OCI-M1 (cell line): ENCODE measurements at places on chromosomes 3 and 15.

DNA sequence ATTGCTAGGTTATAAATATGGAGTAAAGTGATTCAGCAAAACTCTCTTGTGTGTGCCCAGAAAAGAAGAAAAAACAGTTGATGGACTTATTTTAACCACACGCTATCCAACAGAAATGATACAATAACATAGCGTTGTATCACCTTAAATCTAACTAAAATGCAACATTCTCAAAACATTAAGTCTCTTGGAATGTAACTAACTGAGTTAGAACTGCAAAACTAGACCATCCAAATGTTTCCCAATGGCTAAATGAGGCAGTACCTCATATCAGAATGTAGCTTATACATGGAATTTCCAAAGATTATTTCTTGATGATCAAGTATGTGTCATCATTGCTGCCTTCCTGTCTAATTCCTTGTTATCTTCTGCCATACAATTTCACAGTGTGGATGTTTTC lies 187.9 kb downstream of the CNTN3 start:
- no peak for DNase-seq

DNA sequence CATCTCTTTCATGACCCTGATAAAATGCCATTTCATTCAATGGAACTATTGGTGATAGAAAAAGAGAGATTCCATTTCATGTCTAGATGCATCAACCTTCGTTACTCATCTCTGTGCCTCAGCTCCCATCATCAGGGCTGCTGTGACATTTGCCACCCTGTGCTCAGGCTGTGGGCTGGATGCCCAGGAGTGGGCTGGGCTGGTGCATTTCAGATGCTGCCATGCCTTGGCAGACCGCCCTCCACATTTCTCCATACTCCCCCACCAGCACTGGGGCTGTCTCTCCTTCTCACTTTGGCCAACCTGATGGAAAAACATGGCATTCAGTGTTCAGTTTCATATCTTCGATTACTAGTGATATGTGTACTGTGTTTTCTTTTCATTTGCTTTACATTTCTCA lies 59.1 kb downstream of the DNASE1L3 start:
- no peak for DNase-seq

DNA sequence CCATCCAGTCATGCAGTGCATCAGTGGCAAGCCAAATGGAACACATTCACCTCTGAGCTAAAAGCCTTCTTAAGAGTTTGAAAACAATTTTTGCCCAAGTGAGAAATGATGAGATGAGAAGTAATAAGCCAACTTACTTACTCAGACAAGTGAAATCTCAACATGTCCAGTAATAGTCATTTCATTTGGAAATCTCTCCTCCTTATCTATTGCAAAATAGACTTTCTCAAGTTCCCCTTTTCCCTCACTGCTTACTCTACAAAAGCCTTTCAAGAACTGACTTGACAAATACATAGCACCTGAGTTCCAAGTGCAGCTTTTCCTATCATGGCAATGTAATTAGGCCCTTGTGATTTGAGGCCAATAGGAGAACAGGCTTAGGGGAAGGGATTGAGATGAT lies 282.3 kb downstream of the SLC9A9 start:
- peak; percentile 81 for DNase-seq

GRCh38 chr3:10964537-10965167 lies 27.9 kb upstream of the SLC6A1 start:
- peak; percentile 70 for DNase-seq

- DNase-seq = no peak
Measured at GRCh38 chr15:99738021-99738847, 5.0 kb upstream of the LYSMD4 start.

DNA sequence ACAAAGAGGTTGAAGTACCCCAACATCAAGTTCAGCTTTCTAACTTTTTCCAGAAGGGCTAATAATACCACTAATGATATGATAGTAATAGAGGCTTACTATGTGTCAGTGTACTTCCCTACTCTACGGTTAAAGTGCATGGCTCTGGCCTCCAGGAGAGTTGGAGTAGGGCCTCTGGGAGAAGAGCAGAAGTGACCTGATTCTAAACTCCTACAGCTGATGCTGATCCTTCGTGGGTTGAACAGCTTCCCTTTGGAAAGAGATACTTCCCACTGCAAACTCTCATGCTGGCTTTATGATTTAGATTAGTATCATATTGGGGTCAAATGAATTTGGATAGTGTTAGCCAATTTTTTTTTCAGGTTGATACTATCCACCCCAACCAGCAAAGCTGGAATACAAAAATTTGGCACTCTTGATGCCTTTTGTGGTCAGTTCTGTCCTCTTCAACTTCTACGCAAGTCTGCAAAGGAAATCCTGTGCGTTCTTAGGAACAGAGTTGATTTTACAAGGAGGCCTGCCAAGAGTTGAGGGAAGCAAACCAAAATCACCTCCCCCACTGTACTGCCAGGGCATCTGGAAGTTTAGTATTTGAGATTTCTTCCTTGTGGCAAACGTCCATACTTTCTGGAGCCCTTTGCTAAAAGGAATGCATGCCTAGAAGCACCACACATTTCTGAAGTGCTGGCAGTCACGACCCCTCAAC lies 17.8 kb downstream of the TMEM212 start:
- DNase-seq = no peak

- no peak for DNase-seq
Measured at GRCh38 chr3:24843955-24844354, 349.3 kb upstream of the THRB start.

- no peak for DNase-seq
Measured at GRCh38 chr3:102136183-102136582, 286.9 kb downstream of the NFKBIZ start.

DNA sequence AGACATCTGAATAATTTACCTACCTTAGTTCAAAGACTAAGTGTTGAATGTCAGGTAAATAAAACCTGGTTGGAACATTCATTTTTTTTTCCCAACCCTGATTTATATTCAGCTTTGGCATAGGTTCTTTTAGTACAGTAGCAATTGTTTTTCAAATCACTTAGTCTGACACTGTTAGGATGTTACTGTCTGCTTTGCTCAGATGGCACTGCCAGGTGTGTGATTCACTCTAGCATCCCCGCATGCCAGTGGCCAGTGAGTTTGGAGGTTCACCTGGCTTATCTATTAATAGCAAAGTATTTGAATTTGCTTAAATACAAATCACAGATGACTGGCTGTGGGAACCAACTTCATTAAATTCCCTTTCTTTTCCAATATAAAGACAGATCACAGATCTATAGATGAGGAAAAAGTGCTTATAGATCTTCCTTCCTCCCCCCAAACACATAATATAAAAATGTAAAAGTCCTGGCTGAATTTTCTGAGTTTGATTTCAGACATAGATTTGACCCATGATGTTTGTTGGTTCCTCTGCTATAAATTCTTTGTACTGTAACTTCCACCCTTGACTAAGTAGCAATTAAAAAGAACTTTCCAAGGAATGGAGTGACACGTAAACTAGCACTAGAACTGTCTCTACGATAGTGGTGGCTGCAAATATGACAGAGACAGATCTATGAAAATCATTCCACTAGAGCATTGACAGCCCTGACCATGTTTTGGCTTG lies 3.9 kb downstream of the THBS1 start:
- no peak for DNase-seq

GRCh38 chr15:77753281-77753873 lies 120.7 kb upstream of the LINGO1 start:
- peak; percentile 33 for DNase-seq

- DNase-seq = no peak
Measured at GRCh38 chr15:48202068-48202467, 4.0 kb upstream of the SLC12A1 start.

GRCh38 chr15:98942431-98942830 lies 65.2 kb downstream of the PGPEP1L start:
- no peak for DNase-seq

DNA sequence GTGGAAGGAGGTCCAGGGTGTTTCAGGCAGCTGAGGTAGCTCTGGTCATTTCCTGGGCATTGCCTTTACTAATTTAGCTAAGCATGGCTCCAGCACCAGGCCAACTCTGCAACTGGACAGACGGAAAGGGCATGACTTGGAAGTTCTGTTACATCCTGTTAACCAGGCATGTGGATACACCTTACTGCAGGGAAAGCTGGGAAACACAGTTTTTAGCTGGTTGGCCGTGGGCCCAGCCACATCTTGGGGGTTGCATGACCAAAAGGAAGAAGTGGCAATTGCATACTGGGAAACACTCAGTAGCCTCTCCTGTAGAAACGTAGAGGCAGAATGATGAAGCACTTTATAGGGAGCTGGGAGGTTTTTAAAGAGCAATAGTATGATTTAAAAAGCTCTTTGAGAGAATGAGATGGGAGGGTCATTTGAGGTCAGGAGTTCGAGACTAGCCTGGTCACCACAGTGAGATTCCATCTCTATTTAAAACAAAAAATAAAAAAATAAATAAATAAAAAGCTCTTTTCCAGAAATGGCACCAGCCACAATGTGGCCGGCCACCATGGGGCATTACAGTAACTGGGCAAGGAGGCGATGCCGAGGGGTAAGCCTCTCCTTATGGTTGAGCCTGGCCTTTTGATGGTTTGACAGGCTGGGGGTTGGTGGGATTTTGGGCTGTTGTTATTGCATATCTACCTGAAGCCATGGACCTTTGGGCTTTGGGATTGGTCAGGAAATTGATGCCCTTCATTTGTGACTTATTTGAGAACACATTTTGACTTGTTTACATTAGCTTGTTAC lies 28.6 kb downstream of the TRAK1 start:
- peak; percentile 62 for DNase-seq

DNA sequence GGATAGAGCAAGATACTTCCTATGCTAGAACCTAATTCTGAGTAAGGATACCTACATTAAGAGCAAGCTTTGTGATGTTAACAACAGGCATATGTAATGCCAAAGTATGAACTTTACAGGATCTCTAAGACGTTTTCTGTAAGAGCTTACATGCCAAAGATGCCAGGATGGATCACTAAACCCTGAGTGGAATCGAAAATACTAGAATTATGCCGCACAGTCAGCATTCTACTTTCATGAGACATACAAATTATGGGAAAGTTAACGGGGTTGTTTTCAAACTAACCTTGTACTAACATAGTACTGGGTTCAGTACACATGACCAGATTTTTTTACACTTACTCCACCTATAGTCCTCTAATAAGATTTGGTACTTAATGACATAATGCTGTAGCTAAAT lies 55.1 kb downstream of the AAGAB start:
- DNase-seq = no peak

GRCh38 chr15:78873793-78874765 lies 1.4 kb downstream of the MORF4L1 start:
- DNase-seq = peak; percentile 75

- DNase-seq = no peak
Measured at GRCh38 chr3:129448186-129448895, 8.3 kb downstream of the IFT122 start.

- DNase-seq = peak; percentile 22
Measured at GRCh38 chr3:7766530-7766929, 735.1 kb upstream of the LMCD1 start.

DNA sequence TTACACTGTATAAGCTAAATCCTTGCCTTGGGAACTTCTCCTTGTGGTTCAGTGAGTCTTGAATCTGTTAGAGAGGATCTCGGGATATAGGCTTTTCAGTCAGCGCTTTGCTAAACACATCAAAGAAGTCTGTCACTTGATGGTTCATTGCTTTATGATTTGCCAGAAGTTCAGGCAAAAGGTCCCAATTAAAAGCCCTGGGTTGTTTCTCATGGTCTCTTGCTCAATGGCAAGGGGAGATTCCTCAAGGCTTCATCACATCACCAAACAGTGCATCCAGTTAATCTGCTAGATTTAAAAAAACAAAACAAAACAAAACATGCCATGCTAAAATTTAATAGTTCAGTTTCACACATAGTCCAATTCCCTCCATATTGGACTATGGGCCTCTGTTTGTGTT lies 114.8 kb downstream of the FILIP1L start:
- no peak for DNase-seq

DNA sequence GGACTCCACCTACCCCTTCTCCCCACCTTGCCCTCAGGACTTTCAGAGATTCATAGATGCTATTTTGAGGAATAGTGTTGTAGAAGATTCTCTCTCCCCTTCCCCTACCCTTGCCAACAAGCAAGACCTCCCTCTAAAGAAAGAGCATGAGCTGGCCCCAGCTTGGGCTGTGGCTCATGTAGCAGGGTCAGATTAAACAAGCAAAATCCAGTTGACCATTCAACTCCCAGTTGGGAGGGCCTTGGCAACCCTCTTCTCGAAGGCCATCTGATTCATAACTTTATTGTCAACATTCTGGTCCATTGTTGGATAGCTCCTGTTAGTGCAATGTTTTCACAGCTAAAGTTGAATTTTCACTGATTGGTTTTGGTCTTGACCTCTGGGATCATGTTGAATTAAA lies 41.1 kb downstream of the TNFAIP8L3 start:
- DNase-seq = no peak

DNA sequence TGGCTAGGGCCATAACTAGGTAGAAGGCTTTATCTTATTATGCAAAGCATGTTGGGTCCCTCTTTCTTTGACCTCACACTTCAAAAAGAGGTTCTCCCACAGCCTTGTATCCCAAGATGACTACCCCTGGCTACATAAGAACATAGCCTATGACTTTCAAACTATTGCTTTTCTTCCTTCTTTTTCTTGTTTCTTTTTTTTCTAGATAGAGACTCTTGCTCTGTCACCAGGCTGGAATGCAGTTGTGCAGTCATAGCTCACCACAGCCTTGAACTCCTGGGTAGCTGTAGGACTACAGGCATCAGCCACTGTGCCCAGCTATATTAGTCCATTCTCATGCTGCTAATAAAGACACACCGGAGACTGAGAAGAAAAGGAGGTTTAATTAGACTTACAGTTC lies 47.2 kb downstream of the DIPK2A start:
- DNase-seq = no peak

GRCh38 chr3:110810356-110810755 lies 261.3 kb upstream of the NECTIN3 start:
- no peak for DNase-seq

- no peak for DNase-seq
Measured at GRCh38 chr3:106144030-106144429, 275.2 kb upstream of the CBLB start.

GRCh38 chr3:87179642-87180041 lies 47.5 kb upstream of the CHMP2B start:
- DNase-seq = no peak

DNA sequence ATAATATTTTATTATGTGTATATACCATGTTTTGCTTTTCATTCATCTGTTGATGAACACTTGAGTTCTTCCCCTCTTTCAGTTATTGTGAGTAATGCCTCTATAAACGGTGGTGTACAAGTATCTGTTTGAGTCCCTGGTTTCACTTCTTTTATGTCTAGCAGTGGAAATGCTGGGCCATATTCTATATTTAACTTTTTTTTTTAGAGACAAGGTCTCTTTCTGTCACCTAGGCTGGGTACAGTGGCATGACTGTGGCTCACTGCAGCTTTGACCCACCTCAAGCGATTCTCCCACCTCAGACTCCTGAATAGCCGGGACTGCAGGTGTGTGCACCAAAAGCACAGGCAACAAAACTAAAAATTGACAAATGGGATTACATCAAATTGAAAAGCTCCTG lies 19.9 kb downstream of the GOLM2 start:
- DNase-seq = no peak
